ENCODE measurements at places on chromosomes 16 and 17.

GRCh38 chr16:47057630-47057993, 84.1 kb upstream of the DNAJA2 start:
- DNase-seq = no peak

- DNase-seq = peak; percentile 45
Observed at GRCh38 chr17:33284022-33284421, 9.1 kb downstream of the ASIC2 start.

GRCh38 chr17:37066322-37067255, 117.8 kb downstream of the AATF start:
- DNase-seq = no peak

- DNase-seq = no peak
Observed at GRCh38 chr17:8311131-8311790, 1.2 kb downstream of the ARHGEF15 start.

GRCh38 chr17:82053556-82054263, 2.0 kb downstream of the GPS1 start:
- no peak for DNase-seq

DNA sequence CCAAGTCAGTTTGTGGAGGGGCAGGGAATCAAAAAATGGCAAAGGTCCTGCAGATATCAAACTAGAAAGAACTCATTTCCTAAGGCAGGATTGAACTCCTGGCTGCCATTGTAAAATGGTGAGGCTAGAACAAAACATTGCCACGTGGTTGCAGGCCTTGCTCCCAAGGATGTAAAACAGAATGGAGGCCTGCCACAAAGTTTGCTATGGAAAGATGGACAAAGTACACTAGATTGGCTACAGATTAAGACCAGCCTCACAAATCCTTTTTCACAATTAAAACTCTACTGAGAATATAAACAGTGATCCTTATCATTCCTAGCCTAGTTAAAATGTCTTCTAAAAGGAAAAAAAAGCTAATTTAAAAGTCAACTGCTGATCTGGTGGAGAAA, 30.9 kb downstream of the PHKB start:
- DNase-seq = no peak

Measured in A172 (cell line).